H1 (cell line): ENCODE measurements at places on chromosomes 11 and 22.

- DNase-seq = no peak
Measured at GRCh38 chr22:29231971-29232959, 26.6 kb downstream of the EMID1 start.

- DNase-seq = no peak
Measured at GRCh38 chr22:20520093-20520511, 12.7 kb downstream of the MED15 start.

- DNase-seq = no peak
Measured at GRCh38 chr11:40149721-40150120, 1309.7 kb downstream of the LRRC4C start.

GRCh38 chr11:122734848-122735496 is 79.5 kb downstream of the UBASH3B start:
- no peak for DNase-seq

DNA sequence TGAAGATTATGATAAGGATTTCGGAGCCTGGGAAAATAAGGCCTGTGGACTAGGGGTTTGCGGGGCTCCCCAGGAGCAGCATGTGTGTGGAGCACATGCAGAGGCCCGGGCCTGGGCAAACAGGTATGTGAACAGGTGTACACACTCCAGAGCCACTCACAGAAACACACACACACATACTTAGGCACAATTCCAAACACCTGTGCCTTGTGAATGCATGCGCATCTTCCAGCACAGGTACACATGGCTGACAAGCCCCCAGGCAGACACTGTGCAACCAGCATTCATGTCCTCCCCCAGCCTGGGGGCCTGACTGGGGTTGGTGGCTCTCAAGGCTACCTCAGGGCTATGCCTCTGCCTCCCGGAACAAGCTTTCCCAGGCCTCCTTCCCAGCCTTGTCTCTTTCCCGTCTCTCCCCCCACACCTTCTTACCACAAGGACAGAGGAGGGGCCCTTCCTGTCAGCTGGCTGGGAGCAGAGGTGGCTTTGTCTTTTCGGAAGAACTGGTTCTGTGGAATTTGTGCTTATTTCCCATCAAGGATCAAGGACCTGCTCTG is 2.6 kb upstream of the P2RY6 start:
- no peak for DNase-seq

- DNase-seq = no peak
Measured at GRCh38 chr22:46405901-46406300, 70.4 kb downstream of the TRMU start.
